ENCODE measurements at places on chromosomes 7 and 10.

GRCh38 chr7:82726038-82726800 is 282.6 kb upstream of the CACNA2D1 start:
- no peak for DNase-seq

- DNase-seq: no peak
These were observed 4.5 kb downstream of the ANKRD61 start for GRCh38 chr7:6035686-6036085.

GRCh38 chr7:131602304-131602993 is 46.0 kb upstream of the PODXL start:
- no peak for DNase-seq

DNA sequence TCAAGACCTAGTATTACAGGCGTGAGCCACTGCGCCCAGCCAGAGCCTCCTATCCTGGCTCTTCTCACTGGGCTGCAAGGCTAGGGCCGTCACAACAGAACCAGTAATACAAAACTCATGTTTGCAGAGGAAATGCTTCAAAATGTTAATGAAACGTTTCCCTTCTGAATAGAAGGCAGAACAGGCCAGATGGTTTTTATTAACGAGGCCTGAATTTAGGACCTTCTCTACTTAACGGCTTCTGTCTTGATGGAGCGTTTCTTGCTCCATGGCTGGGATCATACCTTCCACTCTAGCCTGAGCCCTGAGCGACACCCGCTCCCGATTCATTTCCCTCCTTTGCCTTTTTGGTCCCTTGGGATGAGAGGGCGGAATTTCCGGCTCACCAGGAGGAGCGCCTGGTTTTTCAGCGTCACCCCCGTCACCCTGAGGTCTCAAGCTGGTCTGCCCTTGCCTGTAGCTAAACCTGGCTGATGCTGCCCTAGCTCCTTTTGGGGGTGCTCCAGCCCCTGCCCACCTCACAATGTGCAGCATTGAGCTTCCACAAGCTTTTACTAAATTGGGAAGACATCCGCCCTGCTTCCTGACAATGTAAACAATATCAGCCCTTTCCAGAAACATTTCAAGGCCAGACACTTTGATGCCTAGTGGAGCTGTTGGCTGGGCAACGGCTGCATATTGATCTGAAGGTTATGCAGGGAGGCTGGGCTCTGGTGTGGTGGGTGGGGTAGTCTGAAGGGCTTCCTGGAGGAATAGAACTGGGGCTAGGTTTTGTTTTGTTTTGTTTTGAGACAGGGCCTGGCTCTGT is 5.2 kb downstream of the CLIP2 start:
- no peak for DNase-seq

GRCh38 chr7:135102372-135102771 is 45.5 kb upstream of the TMEM140 start:
- no peak for DNase-seq

DNA sequence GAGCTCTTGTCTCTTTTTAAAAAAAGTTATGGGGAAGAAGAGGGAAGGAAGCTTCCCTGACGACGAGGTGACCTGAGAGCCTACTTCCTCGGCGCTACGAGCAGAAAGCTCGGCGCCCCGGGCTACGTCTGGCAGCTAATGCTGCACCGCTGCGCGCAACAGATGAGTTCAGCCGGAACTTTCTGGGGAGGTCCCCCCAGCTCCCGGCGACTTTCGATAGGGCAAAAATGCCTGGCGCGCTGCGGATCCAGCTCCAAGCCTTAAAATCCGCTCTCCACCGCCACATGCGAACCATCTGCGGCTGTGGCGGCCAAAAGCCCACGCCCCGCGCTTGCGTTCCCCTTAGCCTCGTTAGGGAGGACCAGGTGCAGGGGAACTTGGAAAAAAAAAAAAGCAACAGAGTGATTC is 621 bp downstream of the P4HA1 start:
- DNase-seq: no peak

GRCh38 chr10:2798336-2799022 is 268.9 kb upstream of the PFKP start:
- DNase-seq: no peak

GRCh38 chr10:110672580-110672919 is 28.4 kb downstream of the RBM20 start:
- no peak for DNase-seq

DNA sequence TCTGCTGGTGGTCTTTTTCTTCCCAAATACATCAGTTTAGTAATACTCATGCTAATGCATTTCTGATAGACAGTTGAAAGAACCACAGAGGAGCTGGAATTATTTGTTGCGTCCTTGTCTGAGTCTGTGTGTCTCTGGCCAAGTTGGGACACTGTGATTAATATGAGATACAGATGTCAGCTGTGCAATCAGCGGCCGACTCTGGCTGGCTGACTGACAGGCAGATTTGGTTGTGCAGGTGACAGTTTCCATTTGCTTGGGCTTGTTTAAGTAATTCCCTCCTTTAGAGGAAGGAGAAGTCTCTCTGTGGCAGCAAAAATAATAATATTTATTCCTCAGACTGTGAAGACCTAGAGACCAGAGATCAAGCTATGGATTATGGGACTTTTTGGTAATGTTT is 176.2 kb upstream of the CHRM2 start:
- DNase-seq: no peak

DNA sequence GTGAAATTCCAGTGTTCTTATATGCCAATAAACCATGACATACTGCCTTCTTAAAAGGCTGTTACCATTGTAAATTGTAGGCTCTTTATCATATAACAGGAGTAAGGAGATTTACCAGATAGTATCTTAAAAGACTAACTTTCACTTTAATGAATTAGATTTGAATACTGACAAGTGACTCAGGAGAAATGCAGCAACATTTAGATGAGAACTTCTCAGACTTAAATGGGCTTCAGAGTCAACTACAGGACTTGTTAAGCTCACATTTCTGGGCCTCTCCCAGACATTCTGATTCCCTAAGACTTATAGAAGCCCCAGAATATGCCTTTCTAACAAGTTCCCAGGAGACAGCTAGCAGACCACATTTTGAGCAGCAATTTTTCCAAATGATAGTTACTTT is 466.3 kb downstream of the ARL4A start:
- DNase-seq: peak; percentile 17

- no peak for DNase-seq
These were observed 185.2 kb downstream of the AVL9 start for GRCh38 chr7:32680259-32681173.
